ENCODE measurements at places on chromosomes 5 and 9. TPM values are rescaled to one million over a fixed set of nuclear protein-coding genes. Genes with fewer than 3 reads are reported as not detected.

The ZNF366 gene
- total RNA-seq: not detected

The SLC36A3 gene
- total RNA-seq: not detected

The GKAP1 gene
- total RNA-seq: 5.8 TPM

The PCDHA9 gene
- total RNA-seq: 0.25 TPM

The ARHGEF39 gene
- 5.1 TPM for total RNA-seq

DNA sequence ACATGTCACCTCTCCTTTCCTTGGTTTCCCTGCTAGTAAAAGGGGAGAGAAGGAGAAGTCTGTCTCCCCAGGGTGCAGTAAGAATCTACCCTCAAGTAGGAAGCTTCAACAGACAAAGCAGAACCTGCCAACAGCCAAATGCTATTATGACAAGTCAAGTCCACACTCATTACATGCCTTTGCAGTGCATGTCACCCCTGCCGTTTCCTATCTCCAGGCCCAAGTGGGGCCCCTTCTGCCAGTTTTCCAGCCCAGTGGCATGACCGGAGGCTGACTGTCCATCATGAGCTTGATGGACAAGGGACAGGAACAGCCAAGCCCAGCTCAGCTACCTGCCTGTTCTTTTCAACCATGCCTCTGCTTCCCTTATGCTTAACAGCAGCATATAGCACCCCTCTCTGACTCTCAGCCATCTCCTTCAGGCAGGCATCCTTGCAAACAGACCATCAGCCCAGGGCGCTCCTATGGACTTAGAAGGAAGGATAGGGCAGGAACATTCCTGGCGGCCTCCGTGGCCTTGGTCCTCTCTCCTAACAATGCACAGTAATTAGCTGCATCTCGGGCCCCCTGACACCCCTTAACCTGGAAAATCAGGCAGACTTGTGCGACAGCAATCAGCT lies 107.2 kb upstream of the RAD23B start:
- H3K27ac ChIP-seq: no peak overlapping the region
- no peak for DNase-seq
- no peak overlapping the region for H3K4me3 ChIP-seq
- no peaks in the 10 kb centered on the region for H3K36me3 ChIP-seq
- no peaks in the 10 kb centered on the region for H3K27me3 ChIP-seq
- H3K4me1 ChIP-seq: peaks cover 8% of the 10 kb centered on the region

DNA sequence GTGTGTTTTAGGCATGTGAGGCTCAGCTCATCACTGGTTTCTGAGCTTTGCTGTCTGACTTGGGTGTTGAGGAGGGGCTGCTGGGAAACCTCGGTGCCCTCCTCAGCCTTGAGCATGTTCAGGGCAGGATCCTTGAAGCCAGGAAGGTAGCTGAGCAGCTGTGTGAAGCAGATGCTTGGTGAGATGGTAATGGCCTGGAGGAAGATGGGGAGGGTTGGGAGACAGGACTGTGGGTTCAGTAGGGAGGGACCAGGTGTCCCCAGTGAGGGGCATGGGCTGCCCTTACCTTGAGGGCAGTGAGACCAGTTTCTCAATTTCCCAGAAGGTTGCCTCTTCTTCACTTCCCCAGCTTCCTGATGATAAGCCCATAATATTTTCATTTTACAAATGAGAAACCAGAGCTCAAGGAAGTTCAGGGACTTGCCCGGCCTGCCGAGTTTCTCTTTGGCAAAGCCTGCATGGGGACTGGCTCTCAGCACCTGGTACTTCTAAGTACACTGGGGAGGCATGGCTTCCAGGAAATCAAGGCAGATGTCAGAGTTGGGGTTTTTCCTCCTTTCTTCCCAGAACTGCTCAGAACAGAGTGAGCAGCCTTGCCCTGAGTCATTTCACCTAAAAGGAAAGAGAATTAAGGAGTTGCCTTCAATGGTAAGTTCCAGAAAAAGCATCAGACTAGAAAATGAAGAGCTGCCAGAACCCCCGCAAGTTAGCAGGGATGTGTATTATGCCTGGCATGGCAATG lies 225.7 kb downstream of the MAST4 start:
- H3K36me3 ChIP-seq: no peaks in the 10 kb centered on the region
- H3K4me3 ChIP-seq: no peak overlapping the region
- H3K27ac ChIP-seq: no peak overlapping the region
- no peaks in the 10 kb centered on the region for H3K27me3 ChIP-seq
- H3K4me1 ChIP-seq: no peaks in the 10 kb centered on the region
- no peak for DNase-seq

DNA sequence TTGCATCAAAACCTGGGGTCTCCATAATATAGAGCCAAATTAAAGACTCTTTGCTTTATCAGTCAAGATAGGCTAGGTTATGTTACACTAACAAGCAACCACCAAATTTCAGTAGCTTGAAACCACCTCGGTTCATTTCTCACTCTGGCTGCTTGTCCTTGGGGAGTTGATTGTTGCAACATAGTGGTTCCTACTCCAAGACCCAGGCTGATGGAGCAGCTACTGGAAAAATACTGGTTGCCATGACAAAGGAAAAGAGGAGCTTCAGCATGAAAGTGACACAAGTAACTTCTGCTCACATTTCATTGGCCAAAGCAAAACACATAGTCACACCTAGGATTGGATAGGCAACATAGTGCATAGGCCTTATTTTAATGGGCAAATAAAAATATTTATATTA lies 18.5 kb upstream of the RCL1 start:
- H3K4me3 ChIP-seq: no peak overlapping the region
- no peaks in the 10 kb centered on the region for H3K36me3 ChIP-seq
- no peak overlapping the region for H3K27ac ChIP-seq

DNA sequence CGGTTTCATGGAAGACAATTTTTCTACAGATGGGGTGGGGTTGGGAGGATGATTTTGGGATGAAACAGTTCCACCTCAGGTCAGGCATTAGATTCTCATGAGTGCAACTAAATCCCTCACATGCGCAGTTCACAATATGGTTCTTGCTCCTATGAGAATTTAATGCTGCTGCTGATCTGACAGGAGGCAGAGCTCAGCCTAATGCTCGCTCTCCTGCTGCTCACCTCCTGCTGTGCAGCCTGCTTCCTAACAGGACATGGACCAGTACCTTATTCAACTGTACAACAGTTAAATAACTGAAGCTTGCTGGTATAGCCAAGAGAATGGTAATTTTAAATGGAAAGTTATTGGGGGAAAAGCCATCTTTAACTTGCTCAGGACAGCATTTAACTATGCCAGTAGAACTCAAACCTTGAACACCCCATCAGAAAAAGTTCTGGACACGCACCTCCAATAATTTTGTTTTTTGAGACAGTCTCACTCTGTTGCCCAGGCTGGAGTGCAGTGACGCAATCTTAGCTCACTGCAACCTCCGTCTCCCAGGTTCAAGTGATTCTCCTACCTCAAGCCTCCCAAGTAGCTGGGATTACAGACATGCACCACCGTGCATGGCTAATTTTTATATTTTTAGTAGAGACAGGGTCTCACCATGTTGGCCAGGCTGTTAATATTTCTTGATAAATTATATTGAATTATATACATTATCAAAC lies 27.7 kb downstream of the HMGCR start:
- no peak for DNase-seq
- no peak overlapping the region for H3K27ac ChIP-seq
- H3K36me3 ChIP-seq: peaks cover 61% of the 10 kb centered on the region
- no peak overlapping the region for H3K4me3 ChIP-seq

DNA sequence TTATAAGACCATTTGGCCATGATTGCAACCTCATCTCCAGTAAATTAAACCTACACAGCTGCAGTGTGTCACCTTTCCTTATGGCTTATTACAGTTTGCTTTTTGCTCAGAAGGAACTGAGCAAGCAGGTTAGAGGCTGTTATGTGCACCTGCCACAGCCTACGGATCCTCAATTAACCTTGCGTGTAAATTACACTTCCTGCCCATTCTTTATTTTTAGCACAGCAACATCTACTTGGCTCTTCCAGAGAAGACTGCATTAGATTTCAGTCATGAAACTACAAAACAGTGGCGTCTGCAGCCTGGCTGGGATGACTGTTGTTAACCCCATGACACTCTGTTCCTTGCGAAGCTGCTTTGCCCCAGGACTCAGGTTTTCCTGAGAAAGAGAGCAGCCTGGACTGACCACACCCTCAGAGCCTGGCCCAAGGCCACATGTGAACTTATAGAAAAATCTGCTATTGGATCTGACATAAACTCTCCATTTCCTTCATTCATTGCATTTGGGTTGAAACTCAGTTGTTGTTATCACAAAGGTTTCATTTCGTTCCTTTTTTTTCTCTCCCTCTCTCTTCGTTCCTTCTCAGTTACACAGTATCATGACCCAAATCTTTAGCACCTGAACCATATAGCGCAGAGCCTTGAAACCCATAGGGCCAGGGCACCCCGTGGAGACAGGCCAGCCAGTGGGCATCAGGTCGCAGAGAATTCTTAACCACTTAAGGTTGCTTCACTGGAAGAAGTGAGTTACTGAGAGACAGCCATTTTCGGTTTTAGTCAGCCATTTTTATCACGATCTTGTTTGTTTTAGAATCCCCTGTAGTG lies 138.6 kb downstream of the PALM2AKAP2 start:
- H3K27ac ChIP-seq: no peak overlapping the region
- no peak overlapping the region for H3K4me3 ChIP-seq
- no peaks in the 10 kb centered on the region for H3K36me3 ChIP-seq

DNA sequence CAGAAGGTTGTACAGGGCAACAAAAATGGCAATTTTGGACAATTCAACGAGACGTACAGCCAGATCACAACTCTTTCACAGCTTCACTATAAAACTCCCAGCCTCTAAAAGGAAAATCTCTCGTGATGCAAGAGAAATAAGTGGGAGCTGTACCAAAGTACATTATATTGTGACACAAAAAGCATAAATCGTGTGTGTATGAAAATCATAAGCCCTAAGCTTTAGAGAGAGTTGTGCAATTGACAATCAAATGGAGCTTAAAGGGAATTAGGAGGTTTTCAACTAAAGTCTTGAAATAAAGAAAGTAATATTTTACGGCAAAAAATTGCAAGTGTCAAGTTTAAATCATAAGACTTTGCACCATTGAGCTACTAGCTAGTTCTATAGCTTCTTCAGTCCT lies 194.8 kb upstream of the TBCA start:
- DNase-seq: no peak
- H3K4me3 ChIP-seq: no peak overlapping the region
- H3K4me1 ChIP-seq: no peaks in the 10 kb centered on the region
- H3K27ac ChIP-seq: no peak overlapping the region
- no peaks in the 10 kb centered on the region for H3K36me3 ChIP-seq
- no peaks in the 10 kb centered on the region for H3K27me3 ChIP-seq

DNA sequence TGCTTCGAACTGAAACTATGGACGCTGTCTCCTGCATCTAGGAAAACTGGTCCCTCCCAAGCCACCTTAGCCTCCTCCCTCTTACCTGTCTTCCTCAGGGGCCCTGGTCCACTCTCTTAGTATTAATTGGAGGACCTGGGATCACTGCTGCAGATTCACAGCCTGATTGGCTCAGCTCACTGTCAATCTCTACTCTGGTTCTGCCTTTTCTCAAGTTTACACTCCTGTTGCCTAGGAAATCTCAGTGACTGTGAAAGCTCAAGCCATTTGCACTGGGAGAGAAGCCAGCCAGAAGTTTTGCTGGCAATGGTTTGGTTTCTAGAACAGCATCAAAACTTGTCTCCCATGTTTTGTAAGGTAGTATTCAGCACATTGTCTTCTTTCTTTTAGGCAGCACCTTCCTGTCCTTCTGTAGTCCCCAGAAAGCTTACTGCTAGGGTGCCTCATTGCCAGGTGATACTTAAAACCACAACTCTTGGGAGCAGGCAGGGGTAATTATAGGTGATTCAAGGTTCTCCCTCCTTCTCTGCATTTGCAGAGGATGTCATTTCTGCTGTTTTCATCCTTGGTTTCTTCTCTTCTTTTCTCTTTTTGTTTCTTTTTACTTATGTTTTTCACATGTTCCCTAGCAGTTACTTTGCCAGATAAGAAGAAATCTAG lies at the start of gene CAPSL:
Gene CAPSL, minus strand, starts transcription at position 55 of the 660 bp plus-strand sequence. CDS start 17,502 bp downstream, outside the sequence.
- peaks cover 34% of the 10 kb centered on the region for H3K27me3 ChIP-seq
- peak; percentile 57 for DNase-seq
- no peak within 1 kb of the TSS for H3K4me3 ChIP-seq
- H3K4me1 ChIP-seq: no peaks in the 10 kb centered on the region
